Body of pancreas (tissue), 4 donors: ENCODE measurements at places on chromosomes 2 and 18. TPM values are rescaled to one million over a fixed set of nuclear protein-coding genes. Genes with fewer than 3 reads are reported as not detected.

The TRIM54 gene
- 0.26 TPM for total RNA-seq

DNA sequence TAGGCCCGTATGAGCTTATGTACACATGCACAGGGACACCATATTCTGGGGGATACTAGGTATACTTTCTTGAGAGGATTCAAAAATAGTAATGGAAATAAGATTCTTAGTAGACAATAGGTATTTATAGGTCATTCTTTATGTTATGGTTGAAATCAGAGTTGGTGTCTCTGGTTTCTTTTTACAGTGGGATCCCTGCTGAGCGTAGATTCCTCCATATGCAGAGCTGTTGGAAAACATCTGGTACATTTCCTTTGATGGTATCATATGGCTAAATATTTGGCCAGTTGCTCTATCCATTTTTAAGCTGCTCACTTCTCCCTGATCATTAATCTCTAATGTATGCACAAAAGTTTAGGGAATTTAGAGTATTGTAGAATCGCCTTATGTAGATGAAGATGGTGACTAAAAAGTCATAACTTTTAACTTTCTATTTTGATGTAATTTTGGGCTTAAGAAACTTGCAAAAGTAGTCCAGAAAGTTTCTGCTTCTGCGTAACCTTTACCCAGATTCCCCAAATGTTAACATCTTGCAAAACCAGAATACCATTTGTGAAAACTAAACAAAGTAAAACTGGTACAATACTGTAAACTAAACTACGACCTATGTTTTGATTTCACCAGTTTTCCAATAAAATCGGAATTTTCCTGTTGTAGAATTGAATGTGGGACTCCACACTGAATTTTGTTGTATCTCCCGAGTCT, 5.4 kb downstream of the ARHGAP28 start:
- no peak for DNase-seq

- DNase-seq: no peak
Measured at GRCh38 chr2:172993931-172994717, 81.5 kb upstream of the MAP3K20 start.

DNA sequence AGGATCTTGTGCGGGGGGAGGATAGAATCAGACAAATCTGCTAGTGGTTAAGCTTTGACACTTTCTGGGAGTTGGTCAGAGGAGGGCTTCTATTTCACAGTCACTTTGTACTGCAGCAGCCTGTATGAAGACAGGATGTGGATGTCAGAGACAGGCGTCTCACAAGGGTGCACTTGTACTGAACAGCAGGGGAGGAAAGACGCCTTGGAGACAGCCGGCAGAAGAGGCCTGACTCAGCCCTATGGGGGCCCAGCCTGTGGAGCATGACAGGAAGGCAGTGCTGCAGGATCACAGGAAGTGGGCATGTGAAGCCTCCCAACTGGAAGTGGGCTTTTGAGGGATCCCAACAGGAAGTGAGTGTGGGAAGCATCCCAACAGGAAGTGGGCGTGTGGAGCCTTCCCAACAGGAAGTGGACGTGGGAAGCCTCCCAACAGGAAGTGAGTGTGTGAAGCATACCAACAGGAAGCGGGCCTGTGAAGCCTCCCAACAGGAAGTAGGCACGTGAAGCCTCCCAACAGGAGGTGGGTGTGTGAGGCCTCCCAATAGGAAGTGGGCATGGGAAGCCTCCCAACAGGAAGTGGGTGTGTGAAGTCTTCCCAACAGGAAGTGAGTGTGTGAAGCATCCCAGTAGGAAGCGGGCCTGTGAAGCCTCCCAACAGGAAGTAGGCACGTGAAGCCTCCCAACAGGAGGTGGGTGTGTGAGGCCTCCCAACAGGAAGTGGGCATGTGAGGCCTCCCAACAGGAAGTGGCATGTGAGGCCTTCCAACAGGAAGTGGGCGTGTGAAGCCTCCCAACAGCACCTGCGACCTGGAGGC, 212.3 kb downstream of the SNTG2 start:
- DNase-seq: no peak
